ENCODE measurements at places on chromosomes 13 and 19. TPM values are rescaled to one million over a fixed set of nuclear protein-coding genes. Genes with fewer than 3 reads are reported as not detected.
A peak's percentile ranks its signal among the peaks of the same experiment; 100 is the strongest.

KIR3DL1 gene
- not detected for total RNA-seq

ZNF112 gene
- 8.9 TPM for total RNA-seq

C13orf46 gene
- total RNA-seq = 0.09 TPM

GRCh38 chr19:18044825-18045304, 36.9 kb downstream of the ARRDC2 start:
- no peaks in the 10 kb centered on the region for H3K36me3 ChIP-seq
- peaks cover 2% of the 10 kb centered on the region for H3K27me3 ChIP-seq
- H3K27ac ChIP-seq = peak overlapping the region; percentile 18

GRCh38 chr19:651114-651818, 11.6 kb downstream of the FGF22 start:
- H3K4me3 ChIP-seq = no peak overlapping the region
- DNase-seq = no peak
- no peak overlapping the region for H3K27ac ChIP-seq

DNA sequence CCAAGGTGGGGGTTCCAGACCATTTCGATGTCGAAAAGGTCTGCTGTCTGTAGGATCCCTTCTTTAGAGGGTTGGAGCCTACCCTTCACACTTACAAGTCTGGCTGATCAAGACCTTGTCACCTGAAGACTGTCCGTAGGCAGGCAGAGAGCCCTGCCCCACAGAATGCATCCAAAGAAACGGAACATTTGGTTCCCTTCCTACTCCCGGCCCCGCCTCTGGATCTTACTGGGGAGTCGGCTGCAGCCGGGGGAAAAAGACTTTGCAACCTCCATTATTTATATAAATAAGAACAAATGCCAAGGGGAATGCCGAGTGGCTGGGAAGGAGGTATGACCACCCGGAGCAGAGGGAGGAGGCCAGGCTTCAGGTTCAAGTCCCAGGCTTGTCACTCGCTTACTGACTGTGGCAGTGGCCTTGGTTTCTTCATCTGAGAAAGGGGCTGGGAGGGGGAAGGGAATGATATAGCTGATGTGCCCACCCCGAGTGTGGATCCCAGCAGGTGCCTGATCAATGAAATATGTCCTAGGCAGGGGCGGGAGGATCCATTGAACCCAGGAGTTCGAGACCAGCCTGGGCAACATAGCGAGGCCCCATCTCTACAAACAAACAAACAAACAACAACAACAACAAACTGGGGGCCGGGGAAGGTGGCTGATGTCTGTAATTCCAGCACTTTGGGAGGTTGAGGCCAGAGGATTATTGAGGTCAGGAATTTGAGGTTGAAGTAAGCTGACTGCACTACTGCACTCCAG, 48.7 kb downstream of the RFX2 start:
- DNase-seq = no peak
- H3K4me3 ChIP-seq = no peak overlapping the region
- H3K27me3 ChIP-seq = no peaks in the 10 kb centered on the region

DNA sequence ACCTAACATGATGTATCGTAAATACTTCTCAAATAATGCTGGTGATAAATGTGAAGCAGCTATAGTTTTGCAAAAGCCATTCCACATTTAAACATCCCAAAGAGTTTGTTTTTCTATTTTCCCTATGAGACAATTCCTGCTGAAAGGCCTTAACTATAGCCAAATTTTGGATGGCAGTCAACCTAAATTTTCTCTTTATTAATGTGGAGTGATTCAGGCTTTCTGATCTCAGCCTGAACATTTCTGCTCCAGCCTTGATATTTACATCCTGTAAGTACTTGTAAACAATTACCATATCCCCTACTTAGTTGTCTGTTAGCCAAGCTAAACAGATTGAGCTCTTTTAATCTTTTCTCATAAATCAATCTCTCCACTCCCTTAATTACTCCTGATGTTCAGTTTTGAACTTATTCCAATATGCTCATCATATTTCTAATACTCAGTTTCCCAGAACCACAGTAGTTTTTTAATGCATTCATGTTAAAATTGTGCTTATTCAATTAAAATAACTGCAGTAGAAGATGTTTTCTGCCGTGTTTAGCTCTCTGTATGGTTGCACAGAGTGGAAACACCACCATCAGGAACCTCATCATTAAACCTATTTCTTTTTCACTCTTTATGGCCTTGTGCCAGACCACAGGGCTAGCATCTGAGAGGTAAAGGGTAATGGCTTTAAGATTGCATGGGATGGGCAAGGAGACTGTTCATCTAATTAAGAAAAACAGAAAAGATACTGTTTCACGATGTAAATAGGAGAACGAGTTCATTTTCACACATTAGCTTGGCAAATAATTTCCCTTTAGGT, 1235.2 kb upstream of the SLC10A2 start:
- no peaks in the 10 kb centered on the region for H3K36me3 ChIP-seq
- peaks cover 2% of the 10 kb centered on the region for H3K4me1 ChIP-seq
- H3K27me3 ChIP-seq = no peaks in the 10 kb centered on the region
- no peak overlapping the region for H3K4me3 ChIP-seq
- DNase-seq = peak; percentile 83

- no peak overlapping the region for H3K27ac ChIP-seq
- H3K4me3 ChIP-seq = no peak overlapping the region
- H3K27me3 ChIP-seq = no peaks in the 10 kb centered on the region
- DNase-seq = no peak
- H3K36me3 ChIP-seq = no peaks in the 10 kb centered on the region
These were observed 32.6 kb upstream of the ADGRE1 start for GRCh38 chr19:6854758-6855157.

GRCh38 chr13:49428041-49428763, 15.7 kb downstream of the CAB39L start:
- H3K27ac ChIP-seq = no peak overlapping the region
- H3K27me3 ChIP-seq = no peaks in the 10 kb centered on the region
- H3K36me3 ChIP-seq = peaks cover 5% of the 10 kb centered on the region
- no peak for DNase-seq
- no peaks in the 10 kb centered on the region for H3K4me1 ChIP-seq

DNA sequence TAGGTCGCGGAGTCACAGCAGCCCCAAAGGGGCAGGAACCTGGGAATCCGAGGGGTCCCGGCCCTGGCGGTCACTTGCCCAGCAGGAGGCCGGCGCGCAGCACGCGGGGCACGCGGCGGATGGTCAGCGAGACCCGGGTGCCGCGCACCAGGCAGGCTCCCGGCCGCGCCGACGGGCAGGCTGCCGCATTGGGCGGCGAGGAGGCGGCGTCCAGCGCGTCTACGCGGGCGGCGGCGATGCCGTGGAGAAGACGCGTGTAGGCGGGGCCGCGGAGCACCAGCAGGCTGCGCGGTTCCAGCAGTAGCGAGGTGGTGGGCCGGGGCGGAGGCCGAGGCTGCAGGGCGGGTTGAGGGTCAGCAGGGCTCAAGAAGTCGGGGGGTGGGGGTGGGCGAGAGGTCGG, 607 bp upstream of the SYNE4 start:
- H3K4me3 ChIP-seq = peak overlapping the region; percentile 31
- DNase-seq = peak; percentile 79
- H3K36me3 ChIP-seq = peaks cover 6% of the 10 kb centered on the region

DNA sequence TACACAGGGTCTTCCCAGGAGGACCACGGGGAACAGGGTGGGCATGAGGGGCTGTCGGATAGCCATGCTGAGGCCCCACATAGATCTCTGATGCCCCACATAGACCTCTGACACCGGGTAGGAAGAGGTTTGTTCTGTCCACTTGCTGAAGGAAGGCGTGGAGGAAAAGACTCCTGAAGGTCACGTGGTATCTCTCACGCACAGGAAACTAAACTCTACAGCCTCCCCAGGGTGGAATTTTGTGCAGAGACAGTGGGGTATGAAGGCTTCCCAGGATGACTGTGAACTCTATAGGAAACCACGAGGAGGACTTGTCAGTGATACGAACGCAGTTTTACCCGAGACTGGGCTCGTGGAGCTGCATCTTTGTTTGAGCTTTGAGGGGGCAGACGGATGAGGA, 2.8 kb downstream of the EVI5L start:
- H3K36me3 ChIP-seq = no peaks in the 10 kb centered on the region
- peak overlapping the region; percentile 24 for H3K27ac ChIP-seq
- peak; percentile 32 for DNase-seq
- no peaks in the 10 kb centered on the region for H3K27me3 ChIP-seq

- no peaks in the 10 kb centered on the region for H3K4me1 ChIP-seq
- no peak overlapping the region for H3K4me3 ChIP-seq
- H3K27ac ChIP-seq = no peak overlapping the region
- H3K27me3 ChIP-seq = no peaks in the 10 kb centered on the region
These were observed 210.0 kb upstream of the OBI1 start for GRCh38 chr13:78868991-78869390.
